ENCODE measurements at places on chromosomes 11 and 22.

GRCh38 chr22:28442264-28442710, 237.4 kb downstream of the TTC28 start:
- no peak for DNase-seq

DNA sequence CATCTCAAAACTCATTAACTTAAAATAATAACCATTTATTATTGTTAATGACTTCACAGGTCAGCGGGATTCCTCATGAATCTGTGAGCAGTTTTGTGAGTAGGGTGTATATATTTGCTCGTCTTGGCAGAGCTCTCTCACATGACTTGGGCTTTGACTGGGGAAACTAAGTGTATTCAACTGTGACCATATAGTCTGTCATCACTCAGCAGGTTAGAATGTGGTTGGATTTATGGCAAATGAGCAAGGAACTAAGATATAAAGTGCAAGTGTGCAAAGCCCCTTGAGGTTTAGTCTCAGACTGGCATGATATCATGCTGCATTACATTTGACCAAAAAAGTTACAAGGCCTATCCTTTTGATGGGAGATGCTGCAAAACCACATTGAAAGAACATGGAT, 254.8 kb downstream of the CNTN5 start:
- no peak for DNase-seq

DNA sequence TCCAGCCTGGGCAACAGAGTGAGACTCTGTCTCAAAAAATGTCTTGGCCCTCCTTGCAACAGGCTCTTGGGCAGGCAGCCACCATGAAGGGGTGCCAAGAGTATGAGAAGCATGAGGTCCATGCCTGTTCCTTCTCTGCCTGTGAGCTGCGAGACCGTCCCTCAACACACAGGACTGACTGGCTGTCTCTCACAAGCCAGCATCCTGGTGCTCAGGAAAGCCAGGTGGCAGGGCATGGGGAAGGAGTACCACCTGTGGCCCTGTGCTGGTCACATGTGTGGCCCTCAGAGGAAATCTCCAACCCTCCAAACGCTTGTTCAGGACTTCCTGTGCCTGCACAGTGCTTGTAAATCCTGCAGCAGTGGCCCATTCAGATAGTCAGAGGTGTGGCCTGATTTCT, 83.2 kb downstream of the ATXN10 start:
- no peak for DNase-seq

DNA sequence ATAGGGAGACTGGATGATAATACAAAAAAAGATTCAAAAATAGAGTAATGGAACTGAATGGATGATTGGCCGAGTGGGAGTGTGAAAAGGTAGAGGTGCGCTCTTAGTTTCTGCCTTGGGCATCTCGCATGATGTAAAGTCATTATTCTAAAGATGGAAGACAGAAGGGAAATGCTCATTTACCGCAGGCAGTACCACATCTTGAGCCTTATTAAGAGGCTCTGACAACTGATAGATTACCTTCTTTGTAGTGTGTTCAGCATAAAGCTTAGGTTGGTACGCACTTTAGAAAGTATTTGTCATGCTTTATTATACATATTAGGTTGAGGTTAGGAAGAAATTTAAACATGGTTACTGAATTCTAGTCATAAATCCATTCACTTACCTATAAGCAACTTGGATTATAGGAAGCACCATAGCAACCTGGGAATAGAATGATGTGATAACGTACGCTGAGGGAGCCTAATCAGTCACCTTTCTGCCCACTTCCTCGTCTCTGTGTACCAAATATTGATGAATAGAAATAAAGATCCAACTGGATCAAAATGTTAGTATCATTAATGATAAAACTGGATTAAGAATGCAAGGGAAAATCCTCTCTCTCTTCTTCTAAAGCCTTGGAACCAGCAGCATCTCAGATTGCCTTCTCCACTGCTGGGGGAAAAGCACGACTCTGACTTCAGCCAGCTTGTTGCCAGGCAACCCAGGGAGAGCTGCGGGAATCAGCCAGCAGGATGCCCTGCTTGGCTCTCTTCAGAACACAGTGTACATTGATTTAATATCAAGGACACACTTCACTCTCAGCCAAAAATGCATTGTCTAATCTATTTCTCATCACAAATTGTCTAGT, 29.0 kb upstream of the VWA5A start:
- DNase-seq = no peak

DNA sequence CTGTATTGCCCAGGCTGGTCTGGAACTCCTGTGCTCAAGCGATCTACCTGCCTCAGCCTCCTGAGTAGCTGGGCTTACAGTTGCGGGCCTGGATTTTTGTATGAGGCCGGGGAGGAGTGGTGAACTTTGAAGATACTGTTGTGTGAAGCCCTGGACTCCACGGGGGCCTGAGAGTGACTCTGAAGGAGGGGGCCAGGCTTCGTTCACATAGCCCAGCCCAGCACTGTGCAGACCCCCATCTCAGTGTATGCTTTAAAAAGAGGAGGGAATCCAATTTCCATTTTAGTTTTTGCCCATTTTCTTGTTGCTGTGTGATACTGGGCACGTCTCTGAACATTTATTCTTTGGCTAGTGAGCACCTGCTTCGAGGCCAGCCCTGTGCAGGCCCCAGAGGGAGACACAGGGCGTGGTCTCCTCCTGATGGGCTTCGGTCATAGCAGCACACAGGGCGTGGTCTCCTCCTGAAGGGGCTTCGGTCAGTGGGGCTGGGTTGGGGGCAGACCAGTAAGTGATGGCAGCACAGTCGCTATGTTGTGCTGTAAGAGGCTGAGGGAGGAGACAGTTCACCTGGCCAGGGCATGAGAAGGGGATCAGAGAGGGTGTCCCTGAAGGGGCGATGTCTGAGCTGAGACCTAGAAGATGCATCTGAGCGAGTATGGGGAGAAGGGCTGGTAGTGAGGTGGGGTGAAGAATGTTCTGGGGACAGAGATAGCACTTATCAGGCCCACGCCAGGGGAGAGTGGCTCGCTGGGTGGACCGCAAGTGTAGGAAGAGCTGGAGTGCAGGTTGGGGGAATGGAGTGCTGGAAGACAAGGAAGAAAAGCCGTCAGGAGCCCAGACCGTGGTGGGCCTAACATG, 14.0 kb downstream of the SAMM50 start:
- DNase-seq = no peak

DNA sequence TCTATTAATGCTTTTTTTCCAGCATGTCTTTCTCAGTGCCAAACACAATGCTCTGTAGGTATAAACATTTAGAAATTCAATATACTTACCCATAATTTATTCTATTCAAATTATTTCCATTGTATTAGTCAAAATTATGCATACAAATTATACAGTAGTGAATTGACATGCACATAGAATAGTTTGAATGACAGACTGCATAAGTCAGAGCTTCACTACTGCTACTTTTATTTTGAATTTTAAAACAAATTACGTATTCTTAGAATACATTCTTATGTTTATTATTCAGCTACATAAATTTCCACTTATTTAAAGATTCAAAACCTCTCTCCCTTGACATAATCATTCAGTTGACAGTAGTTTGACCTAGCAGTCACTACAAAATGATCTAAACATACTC, 808.0 kb upstream of the CCDC179 start:
- no peak for DNase-seq
